CD4-positive, alpha-beta T cell treated with Interleukin-15 for 4 hours (primary cell): ENCODE measurements at places on chromosomes 16 and 17.

DNA sequence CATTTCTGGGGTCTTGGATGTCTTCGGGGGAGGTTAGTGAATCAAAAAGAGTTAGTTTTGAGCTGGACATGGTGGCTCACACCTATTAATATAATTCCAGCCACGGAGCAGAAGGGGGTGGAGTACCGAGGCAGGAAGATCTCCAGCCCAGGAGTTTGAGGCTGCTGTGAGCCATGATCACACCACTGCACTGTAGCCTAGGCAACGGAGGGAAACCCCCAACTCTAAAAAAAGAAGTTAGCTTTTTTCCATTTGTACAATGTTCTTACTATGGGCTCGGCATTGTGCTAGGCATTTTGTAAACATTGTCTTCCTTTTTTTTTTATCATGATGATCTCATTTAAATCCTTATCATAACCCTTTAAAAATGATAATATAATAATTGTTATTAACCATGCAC is 8.3 kb upstream of the SNF8 start:
- DNase-seq: no peak

DNA sequence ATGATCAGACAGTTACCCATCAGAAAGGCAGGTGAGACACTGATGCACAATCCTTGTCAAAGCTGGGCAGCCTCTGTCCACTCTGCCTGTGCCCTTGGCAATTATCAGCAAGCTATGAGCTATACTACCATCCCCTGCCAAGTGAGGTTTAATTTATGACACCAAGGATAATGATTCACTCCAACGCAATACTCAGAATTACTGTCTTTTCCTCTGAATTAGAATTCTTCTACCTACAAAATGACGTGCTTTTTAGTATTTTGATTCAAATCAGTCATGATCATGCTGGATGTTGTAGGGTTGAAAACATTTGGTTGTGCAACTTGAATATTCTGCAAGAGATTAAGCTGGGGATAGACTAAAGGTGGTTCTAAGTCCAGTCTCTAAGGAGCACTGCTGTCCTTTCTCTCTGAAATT is 116.8 kb upstream of the SOX9 start:
- no peak for DNase-seq

- DNase-seq: no peak
Measured at GRCh38 chr17:74536890-74537289, 5.6 kb upstream of the CD300LB start.

- no peak for DNase-seq
Measured at GRCh38 chr16:59719121-59719520, 985.0 kb upstream of the GOT2 start.

DNA sequence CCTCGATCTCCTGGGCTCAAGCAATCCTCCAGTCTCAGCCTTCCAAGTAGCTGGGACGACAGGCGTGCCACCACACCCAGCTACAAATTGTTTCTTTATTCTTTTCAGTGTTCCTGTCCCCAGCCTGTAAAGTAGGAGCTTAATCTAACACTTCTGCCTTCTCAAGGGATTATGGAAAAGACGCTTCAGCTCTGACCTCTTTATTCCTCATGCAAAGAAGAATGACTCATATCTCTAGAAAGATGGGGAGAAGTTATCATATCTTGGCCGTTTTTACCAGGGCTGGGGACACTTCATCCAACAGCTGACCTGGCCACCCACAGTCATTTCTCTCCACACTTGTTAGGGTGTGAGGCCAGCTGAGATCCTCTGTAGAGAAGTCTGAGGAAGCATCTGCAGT is 172.6 kb downstream of the HAPSTR1 start:
- DNase-seq: no peak

- no peak for DNase-seq
Measured at GRCh38 chr17:32386844-32387243, 36.9 kb downstream of the ZNF207 start.

DNA sequence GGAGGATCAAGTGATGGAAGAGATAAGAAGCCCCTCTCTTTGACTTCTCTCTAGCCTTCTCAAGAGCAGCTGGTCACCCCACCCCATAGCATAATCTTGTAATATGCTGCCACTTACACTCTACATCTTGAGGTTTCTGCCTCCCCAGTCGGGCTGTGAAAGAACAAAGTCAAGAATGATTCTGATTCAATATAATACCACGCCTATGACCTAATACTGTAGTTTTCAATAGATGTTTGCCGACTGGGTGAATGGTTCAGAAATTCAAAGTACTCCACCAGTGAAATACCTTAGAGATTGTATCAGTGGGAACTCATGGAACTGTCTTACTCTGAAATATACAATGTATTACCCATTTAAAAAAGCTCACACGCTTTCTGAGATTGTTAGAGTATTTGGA is 93.0 kb upstream of the ZFHX3 start:
- DNase-seq: no peak
